ENCODE measurements at places on chromosomes 13 and 19.

- DNase-seq: no peak
Measured at GRCh38 chr13:85230691-85231093, 568.5 kb downstream of the SLITRK6 start.

- DNase-seq: no peak
Measured at GRCh38 chr13:109672545-109672944, 113.8 kb downstream of the IRS2 start.

- DNase-seq: no peak
Measured at GRCh38 chr19:43618921-43619261, 538 bp downstream of the ZNF428 start.

- peak; percentile 52 for DNase-seq
Measured at GRCh38 chr19:44792281-44792680, 14.6 kb downstream of the CBLC start.

- DNase-seq: no peak
Measured at GRCh38 chr13:39588384-39588783, 14.6 kb downstream of the LHFPL6 start.

GRCh38 chr13:27341616-27342015, 71.0 kb downstream of the RASL11A start:
- no peak for DNase-seq

DNA sequence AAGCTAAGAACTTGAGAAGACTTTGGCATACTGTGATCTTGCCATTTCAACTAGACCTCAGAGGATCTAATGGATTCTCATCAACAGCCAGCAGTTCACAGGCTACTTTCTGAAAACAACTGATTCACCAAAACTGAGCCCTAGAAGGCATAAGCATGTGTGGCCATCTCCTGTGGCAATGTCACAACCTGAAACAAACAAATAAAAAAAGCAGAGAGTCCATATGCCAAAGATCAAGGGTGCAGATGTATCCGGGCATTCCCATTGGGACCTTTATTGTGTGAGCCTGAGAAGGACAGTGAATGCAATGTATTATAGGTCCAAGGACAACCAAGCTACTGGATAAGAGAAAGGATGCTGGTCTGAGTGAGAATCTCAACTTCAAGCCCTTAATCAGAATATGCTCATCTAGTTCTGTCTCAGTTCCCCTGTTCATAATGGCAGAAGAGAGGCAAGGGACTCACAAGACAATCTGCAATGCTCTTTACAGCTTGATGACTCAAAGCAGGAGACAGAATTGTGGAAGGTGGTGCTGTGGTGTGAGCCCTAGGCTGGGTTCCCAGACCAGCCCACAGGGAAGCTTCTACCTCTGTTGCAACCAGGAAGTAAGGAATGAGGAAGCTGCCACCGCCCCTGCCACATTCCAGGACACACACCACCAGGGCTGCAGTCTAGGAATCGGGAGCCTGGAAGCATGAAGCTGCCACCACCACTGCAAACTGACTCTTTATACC, 133.7 kb downstream of the RAP2A start:
- DNase-seq: peak; percentile 10

GRCh38 chr19:46828484-46828883, 22.2 kb downstream of the AP2S1 start:
- DNase-seq: no peak

DNA sequence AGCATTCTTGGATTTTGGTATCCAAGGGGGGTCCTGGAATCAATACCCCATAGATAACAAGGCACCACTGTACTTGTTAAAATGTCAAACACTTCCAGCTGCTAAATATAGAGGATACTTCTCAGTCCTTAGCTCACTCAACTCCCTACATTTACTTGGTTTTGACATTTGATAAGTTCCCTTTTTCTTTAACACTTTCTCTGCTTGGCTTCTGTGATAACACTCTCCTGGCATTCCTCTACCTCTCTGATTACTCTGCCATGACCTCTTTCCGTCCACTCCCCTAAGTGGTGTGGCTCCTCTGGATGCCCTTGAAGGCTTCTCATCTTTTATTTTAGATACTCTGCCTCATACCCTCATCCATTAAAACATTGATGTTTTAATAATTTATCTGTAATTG, 65.2 kb downstream of the MICU2 start:
- no peak for DNase-seq

DNA sequence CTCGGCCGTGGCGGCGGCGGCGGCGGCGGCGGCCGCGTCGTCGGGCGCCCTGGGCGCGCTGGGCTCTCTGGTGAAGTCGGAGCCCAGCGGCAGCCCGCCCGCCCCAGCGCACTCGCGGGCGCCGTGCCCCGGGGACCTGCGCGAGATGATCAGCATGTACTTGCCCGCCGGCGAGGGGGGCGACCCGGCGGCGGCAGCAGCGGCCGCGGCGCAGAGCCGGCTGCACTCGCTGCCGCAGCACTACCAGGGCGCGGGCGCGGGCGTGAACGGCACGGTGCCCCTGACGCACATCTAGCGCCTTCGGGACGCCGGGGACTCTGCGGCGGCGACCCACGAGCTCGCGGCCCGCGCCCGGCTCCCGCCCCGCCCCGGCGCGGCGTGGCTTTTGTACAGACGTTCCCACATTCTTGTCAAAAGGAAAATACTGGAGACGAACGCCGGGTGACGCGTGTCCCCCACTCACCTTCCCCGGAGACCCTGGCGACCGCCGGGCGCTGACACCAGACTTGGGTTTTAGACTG, 1.7 kb downstream of the SOX1 start:
- DNase-seq: no peak

DNA sequence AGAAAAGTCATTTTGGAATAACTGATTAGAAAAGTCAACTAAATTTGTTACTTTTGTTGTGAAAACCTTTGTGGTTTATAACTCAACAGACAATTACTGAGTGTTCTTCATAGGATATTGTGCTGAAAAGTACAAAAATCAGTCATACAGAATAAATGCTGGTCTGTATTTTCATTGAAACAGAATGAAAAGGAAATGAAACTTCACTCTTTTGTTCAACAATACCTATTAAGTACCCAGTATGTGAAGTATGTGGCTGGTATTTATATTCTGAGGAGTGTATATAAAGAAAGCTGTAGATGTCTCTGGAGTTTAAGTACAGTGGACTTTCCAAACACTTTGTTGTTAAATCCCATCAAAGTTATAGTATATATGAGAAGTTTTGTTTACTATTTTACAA, 828.4 kb upstream of the ATXN8OS start:
- DNase-seq: no peak

GRCh38 chr13:25085125-25085742, 10.7 kb upstream of the PABPC3 start:
- no peak for DNase-seq

DNA sequence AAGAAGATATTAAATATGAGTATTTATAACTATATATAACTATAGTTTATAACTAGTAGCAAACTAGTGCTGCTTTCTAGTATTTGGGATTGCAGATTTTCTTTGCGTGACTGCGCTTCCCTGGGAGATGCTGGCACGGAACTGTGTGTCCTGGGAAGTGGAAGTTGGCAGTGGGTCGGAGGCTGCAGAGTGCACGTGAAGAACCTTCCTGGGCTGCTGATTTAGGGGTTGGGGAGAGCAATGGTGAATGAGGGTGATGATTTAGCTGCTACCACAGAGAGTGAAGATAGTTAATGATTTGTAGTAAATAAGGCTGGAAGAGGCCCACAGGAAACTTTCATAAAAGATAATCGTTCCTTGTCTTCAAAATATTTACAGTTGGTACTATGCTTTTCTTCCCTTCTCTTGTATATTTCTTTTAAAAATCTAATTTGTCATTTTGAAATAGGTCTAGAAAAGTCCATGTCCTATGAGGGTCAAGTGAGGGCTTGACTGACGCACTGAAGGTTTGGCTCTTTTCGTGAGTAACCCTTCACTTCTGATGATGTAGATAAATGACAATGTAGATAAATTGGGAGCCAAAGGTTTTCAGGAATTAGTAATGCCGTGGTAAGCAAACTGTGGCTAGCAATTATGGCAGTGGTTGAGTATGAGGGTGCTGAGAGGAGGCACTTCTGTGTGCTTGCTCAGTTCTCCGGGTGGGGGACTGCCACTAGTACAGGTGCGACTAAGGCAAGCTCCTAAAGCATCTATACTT, 3.0 kb upstream of the NAA16 start:
- DNase-seq: no peak

DNA sequence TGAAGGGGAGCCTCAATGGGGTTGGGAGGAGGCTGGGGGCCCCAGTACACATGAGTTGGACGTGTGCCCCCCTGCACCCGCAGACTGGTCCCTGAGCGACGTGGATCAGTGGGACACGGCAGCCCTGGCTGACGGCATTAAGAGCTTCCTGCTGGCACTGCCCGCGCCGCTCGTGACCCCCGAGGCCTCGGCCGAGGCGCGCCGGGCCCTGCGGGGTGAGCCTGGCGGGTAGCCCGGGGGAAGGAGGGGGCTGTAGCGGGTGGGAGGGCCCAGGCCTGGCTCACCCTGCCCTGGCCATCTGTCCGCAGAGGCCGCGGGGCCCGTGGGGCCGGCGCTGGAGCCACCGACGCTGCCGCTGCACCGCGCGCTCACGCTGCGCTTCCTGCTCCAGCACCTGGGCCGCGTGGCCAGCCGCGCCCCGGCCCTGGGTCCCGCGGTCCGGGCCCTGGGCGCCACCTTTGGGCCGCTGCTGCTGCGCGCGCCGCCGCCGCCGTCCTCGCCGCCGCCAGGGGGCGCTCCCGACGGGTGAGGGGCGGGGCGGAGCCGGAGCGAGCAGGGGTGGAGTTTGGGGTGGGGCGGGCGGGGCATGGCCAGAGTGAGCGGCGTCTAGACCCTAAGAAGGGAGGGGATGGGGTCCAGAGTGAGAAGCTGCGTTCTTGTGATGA, 8.1 kb downstream of the PIK3R2 start:
- peak; percentile 82 for DNase-seq

DNA sequence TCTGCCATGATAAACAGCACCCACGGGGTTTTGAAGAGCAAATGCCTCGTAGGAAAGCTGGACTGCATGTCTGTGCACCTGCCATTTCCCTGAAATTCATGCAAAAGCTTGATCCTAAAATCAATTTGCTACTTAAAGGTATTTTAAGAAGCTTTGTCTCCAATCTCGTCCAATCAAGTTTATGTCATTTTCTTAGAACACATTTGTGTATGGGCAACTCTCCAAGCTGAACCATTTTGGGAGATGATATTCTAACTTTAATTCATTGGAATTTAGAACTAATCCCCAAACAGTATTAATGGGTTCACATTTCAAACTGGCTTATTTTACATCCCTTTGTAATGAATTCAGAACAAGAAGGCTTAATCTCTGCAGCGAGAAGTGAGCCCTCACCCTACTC, 822 bp downstream of the ADPRHL1 start:
- no peak for DNase-seq

- DNase-seq: no peak
Measured at GRCh38 chr19:33689138-33689746, 67.5 kb downstream of the CHST8 start.

DNA sequence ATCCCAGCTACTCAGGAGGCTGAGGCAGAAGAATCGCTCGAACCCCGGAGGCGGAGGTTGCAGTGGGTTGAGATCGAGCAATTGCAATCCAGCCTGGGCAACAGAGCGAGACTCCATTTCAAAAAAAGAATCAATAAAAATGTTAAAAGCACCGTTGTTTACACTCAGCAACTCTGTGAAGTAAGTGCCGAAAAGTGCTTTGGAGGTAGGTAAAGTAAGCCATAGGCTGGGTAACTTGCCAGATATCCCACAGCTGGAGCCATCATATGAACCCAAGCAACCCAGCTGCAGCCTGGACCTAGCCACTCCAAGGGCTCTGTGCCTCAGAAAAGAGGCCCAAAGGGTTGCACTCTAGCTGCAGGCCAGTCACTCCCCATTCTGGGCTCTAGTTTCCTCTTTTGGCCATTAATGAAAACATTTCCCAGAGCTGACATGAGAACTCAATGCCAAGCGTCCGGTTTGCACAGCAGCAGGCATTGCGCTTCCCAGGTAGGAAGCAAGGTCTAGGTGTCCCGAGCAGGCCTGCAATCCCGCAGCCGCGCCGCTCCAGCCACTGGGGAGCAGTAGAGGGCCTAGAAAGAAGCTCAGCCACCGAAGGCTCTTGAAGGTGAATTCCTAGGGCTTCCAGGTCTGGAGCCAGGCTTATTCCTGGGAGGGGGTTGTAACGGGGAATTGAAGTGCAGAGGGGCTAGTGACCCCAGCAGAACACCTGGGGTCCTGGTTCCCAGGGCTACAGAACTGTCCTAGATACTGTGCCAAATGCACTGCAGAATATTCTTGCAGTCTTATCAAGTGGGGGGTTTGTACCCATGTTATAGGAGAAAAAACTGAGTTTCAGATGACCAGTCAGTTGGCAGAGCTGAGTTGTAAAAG, 4.1 kb upstream of the CD79A start:
- DNase-seq: peak; percentile 80

- no peak for DNase-seq
Measured at GRCh38 chr13:72163678-72164077, 296.7 kb upstream of the DACH1 start.

DNA sequence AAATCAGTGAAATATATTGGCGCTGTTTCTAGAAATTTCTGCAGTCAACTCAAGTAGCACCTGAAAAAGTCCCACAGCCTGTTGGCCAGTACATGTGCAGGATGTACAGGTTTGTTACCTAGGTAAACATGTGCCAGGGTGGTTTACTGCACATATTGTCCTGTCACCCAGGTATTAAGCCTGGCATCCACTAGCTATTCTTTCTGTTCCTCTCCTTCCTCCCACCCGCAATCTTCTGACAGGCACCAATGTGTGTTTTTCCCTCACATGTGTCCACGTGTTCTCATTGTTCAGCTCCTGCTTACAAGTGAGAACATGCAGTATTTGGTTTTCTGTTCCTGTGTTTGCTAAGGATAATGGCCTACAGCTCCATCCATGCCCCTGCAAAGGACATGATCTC, 13.1 kb upstream of the SCEL start:
- DNase-seq: no peak

GRCh38 chr13:89852570-89852969, 1494.9 kb upstream of the MIR17HG start:
- no peak for DNase-seq

- DNase-seq: no peak
Measured at GRCh38 chr13:73938372-73939070, 195.7 kb downstream of the KLF12 start.

DNA sequence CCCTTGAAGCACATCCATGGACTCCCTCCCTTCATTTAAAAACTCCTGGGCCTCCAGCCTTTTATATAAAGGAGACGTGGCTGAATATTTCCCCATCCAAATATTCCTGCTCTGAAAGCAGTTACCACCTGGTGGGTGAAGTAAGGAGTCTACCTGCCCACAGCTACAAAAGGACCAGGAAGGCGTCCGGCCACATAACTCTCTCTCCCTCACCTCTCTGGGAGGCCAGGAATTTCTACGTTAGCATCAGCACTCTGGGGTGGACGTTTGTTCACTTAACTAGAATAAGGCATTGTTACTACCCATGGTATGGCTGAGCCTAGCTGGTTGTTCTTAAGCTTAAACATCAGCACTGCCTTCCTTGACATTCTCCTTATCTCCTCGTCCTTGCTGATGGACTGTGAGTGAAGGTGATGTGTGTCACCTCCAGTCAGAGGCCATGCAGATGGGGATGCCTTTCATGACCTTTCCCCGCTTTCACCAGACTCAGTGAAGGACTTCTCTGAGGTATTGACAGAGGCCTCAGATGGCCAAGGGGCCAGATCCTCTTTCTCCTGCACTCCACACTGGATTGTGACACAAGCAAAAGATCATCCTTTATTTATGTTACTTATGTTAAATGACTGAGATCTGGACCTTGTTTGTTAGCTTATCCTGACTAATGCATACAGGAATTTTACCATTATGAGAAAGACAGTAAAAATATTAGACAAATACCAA, 22.2 kb upstream of the KPNA3 start:
- DNase-seq: no peak

Data from GM06990 (cell line).